ENCODE measurements at places on chromosomes 12 and 14.

DNA sequence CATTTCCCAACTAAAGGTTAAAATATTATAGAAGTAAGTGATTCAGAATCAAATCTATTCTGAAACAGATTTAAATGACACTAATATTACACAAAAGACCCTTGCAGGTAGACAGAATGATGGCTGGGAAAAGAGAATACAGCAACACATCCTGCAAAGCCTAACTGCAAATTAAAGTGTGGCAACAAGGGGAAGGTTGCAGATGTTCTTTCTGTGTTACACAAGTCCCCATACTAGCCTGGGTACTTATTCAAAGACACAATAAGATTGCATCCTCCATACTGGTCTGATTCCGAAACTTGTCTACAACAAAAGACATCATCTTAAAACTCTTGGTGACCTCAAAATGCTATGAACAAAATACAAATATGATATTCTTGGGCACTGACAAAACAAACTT is 50.5 kb downstream of the R3HDM2 start:
- no peak for DNase-seq

DNA sequence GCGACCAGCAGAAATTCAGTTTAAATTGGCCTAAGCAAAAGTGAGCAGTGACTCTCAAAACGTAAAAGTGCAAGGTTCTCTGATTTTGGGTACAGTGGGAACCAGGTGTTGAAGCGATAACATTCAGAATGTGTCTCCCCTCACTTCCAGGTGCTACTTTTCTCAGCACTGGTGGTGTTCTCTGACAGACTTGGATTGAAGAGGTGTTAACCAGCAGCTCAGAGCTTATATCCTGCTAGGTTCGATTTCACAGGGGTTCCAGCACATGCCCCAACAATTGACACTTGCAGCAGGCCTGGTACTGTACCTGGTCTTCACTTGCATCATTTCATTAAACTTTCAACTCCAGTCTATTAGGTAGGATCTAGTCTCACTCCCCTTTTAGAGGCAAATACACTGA is 680.2 kb downstream of the VRK1 start:
- no peak for DNase-seq

GRCh38 chr12:46965137-46965536 is 114.3 kb upstream of the PCED1B start:
- no peak for DNase-seq

- DNase-seq, result no peak
Observed at GRCh38 chr14:75142494-75142893, 15.6 kb upstream of the NEK9 start.

GRCh38 chr12:130640496-130640895 is 75.6 kb downstream of the RIMBP2 start:
- DNase-seq, result no peak

GRCh38 chr12:17982556-17982955 is 107.4 kb downstream of the RERGL start:
- DNase-seq, result no peak

GRCh38 chr12:40688085-40688725 is 4.0 kb upstream of the CNTN1 start:
- DNase-seq, result no peak

- DNase-seq, result no peak
Observed at GRCh38 chr12:30796891-30797371, 42.2 kb upstream of the CAPRIN2 start.

GRCh38 chr12:27996761-27997160 is 24.2 kb upstream of the PTHLH start:
- no peak for DNase-seq

- DNase-seq, result no peak
Observed at GRCh38 chr12:39102474-39103209, 197.3 kb upstream of the CPNE8 start.

- no peak for DNase-seq
Observed at GRCh38 chr12:108308395-108309085, 30.6 kb downstream of the CMKLR1 start.
